Ascending aorta (tissue), 2 donors: ENCODE measurements at places on chromosomes 5 and 9. TPM values are rescaled to one million over a fixed set of nuclear protein-coding genes. Genes with fewer than 3 reads are reported as not detected.

DNA sequence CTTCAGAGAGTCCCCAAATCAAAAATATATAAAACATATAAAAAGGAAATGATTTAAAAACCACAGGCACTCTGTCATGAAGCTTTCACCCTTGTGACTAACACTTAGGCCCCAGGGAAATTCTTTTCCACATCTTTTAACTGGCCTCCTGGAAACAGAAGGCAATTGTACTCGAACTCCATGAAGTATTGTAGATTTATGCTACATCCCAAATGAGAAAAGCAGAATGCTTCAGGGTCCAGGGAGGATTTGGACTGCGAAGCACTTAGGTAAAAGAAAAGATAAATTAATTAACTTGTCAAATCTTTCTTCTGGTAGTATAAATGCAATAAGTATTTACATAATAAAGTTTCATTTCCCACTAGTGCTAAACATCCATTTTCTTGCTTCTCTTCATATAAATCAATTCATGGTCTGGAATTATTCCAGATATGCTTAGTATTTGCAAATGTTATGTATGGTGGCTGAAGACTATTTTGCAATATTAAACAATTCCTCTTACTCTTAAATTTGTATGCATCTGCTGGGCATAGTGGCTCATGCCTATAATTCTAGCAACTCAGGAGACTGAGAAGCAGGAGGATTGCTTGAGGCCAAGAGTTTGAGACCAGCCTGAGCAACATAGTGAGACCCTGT lies 64.9 kb upstream of the ELL2 start:
- no peaks in the 10 kb centered on the region for H3K36me3 ChIP-seq
- H3K4me3 ChIP-seq, result no peak overlapping the region
- no peaks in the 10 kb centered on the region for H3K4me1 ChIP-seq
- no peak for DNase-seq
- H3K27me3 ChIP-seq, result no peaks in the 10 kb centered on the region

DNA sequence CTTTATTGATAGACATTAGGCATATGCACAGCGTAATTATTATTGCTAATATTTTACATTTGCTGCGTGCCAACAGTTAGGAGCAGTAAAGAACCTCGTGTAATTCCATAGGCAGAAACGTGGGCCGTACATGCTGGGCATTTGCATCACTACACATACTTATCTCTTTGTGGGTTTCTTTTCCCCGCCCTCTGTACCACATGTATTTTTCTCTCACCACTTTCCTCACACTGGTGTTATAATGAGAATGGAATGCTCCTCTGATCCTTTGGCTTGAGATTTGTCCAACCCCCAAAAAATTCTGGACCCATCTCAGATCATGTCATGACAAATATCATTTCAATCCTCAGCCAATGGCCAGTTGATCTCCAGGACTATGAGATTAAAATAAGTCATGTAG lies 1952.6 kb upstream of the WWC1 start:
- no peaks in the 10 kb centered on the region for H3K36me3 ChIP-seq
- DNase-seq, result no peak
- no peak overlapping the region for H3K27ac ChIP-seq
- H3K4me3 ChIP-seq, result no peak overlapping the region

- H3K4me3 ChIP-seq, result no peak overlapping the region
- H3K27me3 ChIP-seq, result no peaks in the 10 kb centered on the region
- H3K4me1 ChIP-seq, result peaks cover 4% of the 10 kb centered on the region
- H3K27ac ChIP-seq, result peak overlapping the region; percentile 64
- H3K36me3 ChIP-seq, result peaks cover 36% of the 10 kb centered on the region
Observed at GRCh38 chr9:120440791-120441190, 139.2 kb downstream of the CDK5RAP2 start.

DNA sequence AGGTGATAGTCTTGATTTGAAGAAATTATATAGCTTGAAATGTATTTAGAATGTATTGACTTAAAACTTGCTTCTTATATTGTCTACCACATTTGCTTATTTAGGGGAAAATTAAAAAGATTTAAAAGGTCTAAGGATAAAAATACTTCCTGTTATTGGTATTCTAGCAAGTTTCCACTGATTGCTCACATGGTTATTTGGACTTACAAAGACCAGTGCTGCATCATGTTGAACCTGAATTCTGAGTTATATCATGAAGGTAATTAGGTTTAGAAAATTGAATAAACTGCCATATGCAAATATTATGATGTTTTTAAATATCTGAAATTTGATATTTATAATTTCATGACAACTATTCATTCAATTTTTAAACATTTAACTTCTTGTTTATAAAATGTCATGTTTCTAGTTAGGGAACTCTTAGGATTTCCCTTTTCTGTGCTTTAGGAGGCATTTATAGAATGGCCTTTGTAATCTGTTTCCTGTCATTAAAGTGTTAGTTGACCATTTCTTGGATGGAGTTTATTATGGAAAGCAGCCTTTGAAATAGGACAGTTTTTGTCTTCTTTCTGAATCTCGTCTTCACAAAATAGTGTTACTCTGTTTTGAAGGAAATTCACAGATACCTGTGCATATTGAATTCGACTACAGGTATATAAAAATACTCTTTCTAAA lies 85.8 kb downstream of the MTREX start:
- H3K27ac ChIP-seq, result no peak overlapping the region
- no peaks in the 10 kb centered on the region for H3K4me1 ChIP-seq
- no peak for DNase-seq
- H3K4me3 ChIP-seq, result no peak overlapping the region
- H3K27me3 ChIP-seq, result no peaks in the 10 kb centered on the region
- H3K36me3 ChIP-seq, result peaks cover 13% of the 10 kb centered on the region

- H3K4me3 ChIP-seq, result no peak overlapping the region
- H3K27ac ChIP-seq, result no peak overlapping the region
- no peaks in the 10 kb centered on the region for H3K4me1 ChIP-seq
- DNase-seq, result no peak
- no peaks in the 10 kb centered on the region for H3K36me3 ChIP-seq
Observed at GRCh38 chr9:17942498-17942897, 363.6 kb downstream of the SH3GL2 start.

DNA sequence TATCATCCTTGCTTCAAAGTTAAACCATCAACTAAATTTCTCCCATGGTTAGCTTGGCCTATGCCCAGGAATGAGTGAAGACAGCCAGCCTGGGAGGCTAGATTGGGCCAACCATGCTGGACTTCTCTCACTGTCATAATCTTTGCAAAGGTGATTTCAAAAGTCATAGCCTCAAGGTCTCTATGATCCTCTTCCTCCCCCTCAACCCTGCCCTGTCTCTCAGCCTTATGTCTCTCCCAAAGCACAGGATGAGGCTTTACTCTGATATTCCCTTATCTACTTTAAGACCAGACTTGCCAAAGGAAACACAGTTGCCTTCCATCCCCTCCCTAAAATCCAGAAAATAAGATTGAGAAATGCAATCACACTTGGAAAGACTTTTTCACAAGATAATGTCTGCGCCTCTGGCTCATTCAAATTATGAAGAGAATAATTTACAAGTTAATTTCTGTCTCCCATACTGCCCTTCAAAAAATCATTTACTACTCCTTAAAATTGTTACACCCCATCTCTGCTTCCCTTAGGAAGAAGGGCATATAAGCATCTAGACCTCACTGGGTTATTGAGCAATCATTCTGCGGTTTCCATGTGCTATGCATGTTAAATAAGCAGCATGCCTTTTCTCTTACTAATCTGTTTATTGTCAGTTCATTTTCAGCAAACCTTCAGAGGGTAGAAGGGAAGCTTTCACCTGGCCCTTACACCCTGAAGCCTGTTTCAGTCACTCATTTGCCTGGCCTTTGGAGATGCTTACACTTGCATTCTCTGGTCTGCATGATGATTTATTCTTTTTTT lies 113.8 kb upstream of the ANKRD55 start:
- H3K27me3 ChIP-seq, result no peaks in the 10 kb centered on the region
- H3K4me3 ChIP-seq, result no peak overlapping the region
- no peak overlapping the region for H3K27ac ChIP-seq
- DNase-seq, result no peak
- H3K4me1 ChIP-seq, result peaks cover 4% of the 10 kb centered on the region

- no peaks in the 10 kb centered on the region for H3K27me3 ChIP-seq
- H3K4me3 ChIP-seq, result no peak overlapping the region
- H3K27ac ChIP-seq, result no peak overlapping the region
- no peak for DNase-seq
- H3K4me1 ChIP-seq, result no peaks in the 10 kb centered on the region
Observed at GRCh38 chr5:157072508-157072907, 13.6 kb upstream of the HAVCR1 start.

Gene TAF11L5
- not detected for total RNA-seq

GRCh38 chr9:8725635-8726034 lies 926.1 kb upstream of the DMAC1 start:
- no peaks in the 10 kb centered on the region for H3K36me3 ChIP-seq
- H3K27me3 ChIP-seq, result no peaks in the 10 kb centered on the region
- no peak overlapping the region for H3K4me3 ChIP-seq
- no peak overlapping the region for H3K27ac ChIP-seq
- H3K4me1 ChIP-seq, result no peaks in the 10 kb centered on the region
- DNase-seq, result no peak

DNA sequence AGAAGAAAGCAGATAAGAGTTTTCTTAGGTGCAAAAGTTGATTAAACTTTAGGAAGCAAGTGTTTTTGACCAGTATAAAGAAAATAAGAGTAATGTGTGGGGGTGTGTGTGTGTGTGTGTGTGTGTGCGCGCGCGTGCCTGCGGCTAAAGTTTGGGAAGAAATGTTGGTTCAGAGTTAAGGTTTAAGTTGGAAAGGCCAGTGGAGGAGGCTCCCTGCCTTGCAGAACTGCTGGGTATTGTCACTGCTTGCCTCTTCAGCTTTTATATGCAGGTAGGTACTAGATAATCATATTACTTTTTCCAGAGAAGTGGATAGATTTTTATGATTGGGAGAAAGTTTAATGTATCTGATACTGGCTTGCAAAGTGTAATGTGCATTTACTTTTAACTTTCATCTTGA lies 2.0 kb downstream of the PIK3R1 start:
- peak overlapping the region; percentile 91 for H3K4me3 ChIP-seq
- no peaks in the 10 kb centered on the region for H3K4me1 ChIP-seq
- H3K27ac ChIP-seq, result peak overlapping the region; percentile 96
- H3K27me3 ChIP-seq, result no peaks in the 10 kb centered on the region

GRCh38 chr9:130986356-130986965 lies 22.5 kb upstream of the LAMC3 start:
- DNase-seq, result no peak
- H3K4me1 ChIP-seq, result no peaks in the 10 kb centered on the region
- H3K36me3 ChIP-seq, result no peaks in the 10 kb centered on the region
- no peaks in the 10 kb centered on the region for H3K27me3 ChIP-seq
- no peak overlapping the region for H3K27ac ChIP-seq
- no peak overlapping the region for H3K4me3 ChIP-seq

- no peaks in the 10 kb centered on the region for H3K36me3 ChIP-seq
- peak overlapping the region; percentile 6 for H3K27ac ChIP-seq
- H3K27me3 ChIP-seq, result no peaks in the 10 kb centered on the region
- H3K4me1 ChIP-seq, result no peaks in the 10 kb centered on the region
Observed at GRCh38 chr9:110847671-110848070, 179.1 kb downstream of the MUSK start.

DNA sequence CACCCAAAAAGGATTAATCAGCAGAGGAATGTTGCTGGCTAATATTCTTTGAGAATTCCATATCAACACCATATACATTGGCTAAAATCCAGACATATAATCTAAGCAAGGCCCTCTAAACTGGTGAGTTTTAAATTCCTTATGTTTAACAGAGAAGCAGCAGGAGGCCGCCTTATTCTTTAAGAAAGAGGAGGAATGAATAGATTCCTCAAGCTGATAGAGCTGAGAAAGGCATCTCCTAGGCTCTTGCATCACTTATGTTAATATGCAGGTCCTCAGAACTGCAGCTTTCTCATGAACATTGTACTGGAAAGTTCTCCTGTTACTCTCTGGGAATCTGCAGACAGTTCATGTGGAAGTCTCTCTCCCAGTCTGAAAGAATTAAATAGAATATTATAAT lies 20.1 kb upstream of the SMARCA2 start:
- no peak overlapping the region for H3K4me3 ChIP-seq
- no peak for DNase-seq
- H3K27me3 ChIP-seq, result no peaks in the 10 kb centered on the region
- no peaks in the 10 kb centered on the region for H3K36me3 ChIP-seq
- H3K4me1 ChIP-seq, result no peaks in the 10 kb centered on the region

Gene RELL2
- 1.4 TPM for total RNA-seq

Gene ARSI
- not detected for total RNA-seq

Gene LTC4S
- 91.7 TPM for total RNA-seq

GRCh38 chr9:90058182-90058763 lies 453.5 kb downstream of the GADD45G start:
- H3K27me3 ChIP-seq, result no peaks in the 10 kb centered on the region
- no peaks in the 10 kb centered on the region for H3K4me1 ChIP-seq
- no peak overlapping the region for H3K27ac ChIP-seq
- no peak overlapping the region for H3K4me3 ChIP-seq
- no peak for DNase-seq

DNA sequence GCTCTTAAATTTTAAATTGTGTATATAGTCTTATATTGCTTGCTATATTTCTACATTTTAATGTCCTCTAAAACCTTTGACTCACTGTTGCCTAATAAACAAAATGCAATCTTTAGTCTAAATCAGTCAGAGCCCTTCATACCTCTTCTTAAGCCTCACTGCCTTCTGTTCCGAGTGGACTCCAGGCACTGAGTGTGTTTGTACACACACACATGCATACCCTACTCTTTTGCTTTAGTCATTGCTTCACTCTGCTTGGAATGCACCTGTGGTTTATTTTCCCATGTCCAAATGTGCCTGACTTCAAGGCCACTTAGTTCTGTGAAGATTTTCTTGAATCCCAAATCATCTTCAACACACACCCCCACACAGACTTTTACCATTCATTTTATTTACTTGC lies 60.9 kb downstream of the SLC12A2 start:
- H3K4me1 ChIP-seq, result no peaks in the 10 kb centered on the region
- H3K27me3 ChIP-seq, result no peaks in the 10 kb centered on the region
- H3K27ac ChIP-seq, result no peak overlapping the region
- no peak for DNase-seq

GRCh38 chr9:35605351-35606137 lies 482 bp downstream of the TESK1 start:
- peaks cover 23% of the 10 kb centered on the region for H3K36me3 ChIP-seq
- DNase-seq, result no peak
- peak overlapping the region; percentile 97 for H3K4me3 ChIP-seq
- H3K4me1 ChIP-seq, result peaks cover 14% of the 10 kb centered on the region
- peak overlapping the region; percentile 70 for H3K27ac ChIP-seq

Gene NRARP
- 51.7 TPM for total RNA-seq

DNA sequence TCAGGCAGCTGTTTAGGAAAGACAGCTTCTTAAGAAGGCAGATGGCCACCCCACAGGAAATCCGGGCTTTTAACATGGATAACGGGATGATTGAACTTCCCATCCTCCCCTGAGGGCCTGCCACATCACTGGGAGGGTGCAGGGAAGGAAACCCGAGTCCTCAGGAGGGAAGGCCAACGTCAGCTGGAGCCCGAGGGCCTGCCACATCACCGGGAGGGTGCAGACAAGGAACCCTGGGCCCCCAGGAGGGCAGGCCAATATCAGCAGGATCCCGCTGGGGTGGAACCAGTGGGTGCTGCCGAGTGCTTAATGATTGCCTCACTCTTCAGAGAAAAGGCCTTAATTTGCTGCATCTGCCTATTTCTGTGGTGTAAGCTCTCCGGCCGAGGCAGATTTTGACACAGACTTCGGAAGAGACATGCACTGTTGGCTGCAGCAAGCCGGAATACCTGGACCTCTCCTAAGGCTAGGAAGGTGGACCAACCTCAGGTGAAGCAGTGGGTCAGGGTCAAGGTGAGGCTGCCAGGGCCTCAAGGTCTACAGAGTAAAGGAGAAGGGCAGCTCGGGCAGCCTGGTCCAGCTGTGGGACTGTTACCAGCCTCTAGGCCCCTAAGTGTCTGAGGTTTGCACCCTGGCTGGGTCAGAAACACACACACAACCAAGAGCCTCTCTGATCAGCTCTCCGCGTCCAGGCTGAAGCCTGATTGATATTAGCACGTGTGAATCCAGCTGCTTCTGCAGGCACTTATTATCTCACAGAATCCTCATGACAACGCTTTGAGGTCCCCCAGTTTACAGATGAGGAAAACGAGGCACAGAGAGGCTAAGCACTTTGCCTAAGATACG lies 14.8 kb upstream of the COL5A1 start:
- H3K27ac ChIP-seq, result no peak overlapping the region
- H3K4me1 ChIP-seq, result no peaks in the 10 kb centered on the region
- H3K4me3 ChIP-seq, result no peak overlapping the region
